Ovary (tissue), 10 donors: ENCODE measurements at places on chromosomes 11 and 22.

GRCh38 chr11:35515224-35515623, 10.2 kb downstream of the PAMR1 start:
- no peak overlapping the region for H3K27ac ChIP-seq
- H3K36me3 ChIP-seq = no peaks in the 10 kb centered on the region
- no peak for DNase-seq
- H3K4me1 ChIP-seq = no peaks in the 10 kb centered on the region
- no peak overlapping the region for H3K4me3 ChIP-seq

GRCh38 chr11:9057888-9058287, 33.5 kb downstream of the SCUBE2 start:
- no peaks in the 10 kb centered on the region for H3K36me3 ChIP-seq
- H3K4me3 ChIP-seq = no peak overlapping the region
- no peak overlapping the region for H3K27ac ChIP-seq
- H3K27me3 ChIP-seq = no peaks in the 10 kb centered on the region

DNA sequence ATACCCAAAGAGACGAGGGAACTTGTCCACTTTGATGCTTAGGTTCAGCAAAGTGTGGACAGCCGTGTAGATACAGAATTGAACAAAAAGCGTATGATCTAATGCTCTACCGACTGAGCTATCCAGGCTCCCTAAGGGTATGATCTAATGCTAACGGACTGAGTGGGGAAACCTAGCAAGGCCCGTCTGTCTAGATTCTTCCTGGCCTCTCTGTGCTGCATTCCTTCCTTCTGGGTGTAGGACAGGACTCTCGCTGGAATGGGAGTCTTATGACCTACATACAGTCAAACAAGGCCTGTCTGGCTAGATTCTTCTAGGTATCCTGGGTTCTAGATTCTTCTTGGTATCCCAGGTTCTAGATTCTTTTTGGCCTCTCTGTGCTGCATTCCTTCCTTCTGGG, 8.4 kb upstream of the SLC15A3 start:
- DNase-seq = no peak
- H3K4me3 ChIP-seq = no peak overlapping the region
- H3K27me3 ChIP-seq = no peaks in the 10 kb centered on the region
- no peaks in the 10 kb centered on the region for H3K36me3 ChIP-seq
- H3K4me1 ChIP-seq = no peaks in the 10 kb centered on the region

- no peaks in the 10 kb centered on the region for H3K27me3 ChIP-seq
- H3K36me3 ChIP-seq = no peaks in the 10 kb centered on the region
- DNase-seq = no peak
- H3K4me1 ChIP-seq = no peaks in the 10 kb centered on the region
- no peak overlapping the region for H3K4me3 ChIP-seq
Measured at GRCh38 chr11:88521399-88521798, 183.9 kb upstream of the CTSC start.

- H3K27me3 ChIP-seq = no peaks in the 10 kb centered on the region
- no peaks in the 10 kb centered on the region for H3K4me1 ChIP-seq
- H3K27ac ChIP-seq = no peak overlapping the region
- no peaks in the 10 kb centered on the region for H3K36me3 ChIP-seq
- no peak overlapping the region for H3K4me3 ChIP-seq
- no peak for DNase-seq
Measured at GRCh38 chr11:73386016-73386415, 9.8 kb downstream of the RELT start.

- H3K27ac ChIP-seq = no peak overlapping the region
- DNase-seq = no peak
- H3K4me1 ChIP-seq = peaks cover 8% of the 10 kb centered on the region
- no peaks in the 10 kb centered on the region for H3K36me3 ChIP-seq
Measured at GRCh38 chr11:115611343-115611742, 107.1 kb upstream of the CADM1 start.

DNA sequence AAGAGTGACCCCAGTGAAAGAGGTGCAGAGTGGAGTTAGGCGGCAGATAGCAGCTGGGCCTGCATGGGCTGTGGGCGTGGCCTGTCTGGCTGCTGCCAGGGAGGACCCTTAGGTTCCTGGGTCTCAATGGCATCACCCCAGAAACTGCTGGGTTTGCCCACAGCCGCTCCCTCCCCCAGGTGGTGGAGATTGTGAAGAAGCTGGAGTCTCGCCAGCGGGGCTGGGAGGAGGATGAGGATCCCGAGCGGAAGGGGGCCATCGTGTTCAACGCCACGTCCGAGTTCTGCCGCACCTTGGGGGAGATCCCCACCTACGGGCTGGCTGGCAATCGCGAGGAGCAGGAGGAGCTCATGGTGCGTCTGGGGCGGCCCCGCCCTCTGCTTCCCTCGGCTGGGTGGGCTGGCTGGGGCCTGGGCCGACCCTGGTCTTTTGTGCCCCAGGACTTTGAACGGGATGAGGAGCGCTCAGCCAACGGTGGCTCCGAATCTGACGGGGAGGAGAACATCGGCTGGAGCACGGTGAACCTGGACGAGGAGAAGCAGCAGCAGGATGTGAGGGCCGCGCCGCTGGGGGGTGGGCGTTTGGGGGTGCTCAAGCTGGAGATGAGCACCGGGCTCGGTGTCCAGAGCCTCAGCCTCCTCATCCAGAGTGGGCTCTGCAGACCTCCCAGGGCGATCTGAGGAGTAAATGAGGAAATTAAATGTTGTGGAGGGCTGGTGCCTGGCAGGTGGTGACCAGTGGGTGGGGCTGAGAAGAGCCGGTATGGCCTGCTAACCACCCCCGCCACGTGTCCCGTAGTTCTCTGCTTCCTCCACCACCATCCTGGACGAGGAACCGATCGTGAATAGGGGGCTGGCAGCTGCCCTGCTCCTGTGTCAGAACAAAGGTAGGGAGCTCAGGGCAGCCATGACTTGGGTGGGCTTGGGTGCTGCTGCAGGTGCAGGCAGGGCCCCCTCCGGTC, 15.0 kb downstream of the SART1 start:
- H3K27ac ChIP-seq = no peak overlapping the region
- no peak overlapping the region for H3K4me3 ChIP-seq
- DNase-seq = no peak
- H3K27me3 ChIP-seq = no peaks in the 10 kb centered on the region
- H3K4me1 ChIP-seq = no peaks in the 10 kb centered on the region

GRCh38 chr22:23036684-23037428, 33.5 kb upstream of the GNAZ start:
- no peak for DNase-seq
- no peaks in the 10 kb centered on the region for H3K27me3 ChIP-seq
- H3K27ac ChIP-seq = no peak overlapping the region
- H3K36me3 ChIP-seq = no peaks in the 10 kb centered on the region
- no peak overlapping the region for H3K4me3 ChIP-seq

DNA sequence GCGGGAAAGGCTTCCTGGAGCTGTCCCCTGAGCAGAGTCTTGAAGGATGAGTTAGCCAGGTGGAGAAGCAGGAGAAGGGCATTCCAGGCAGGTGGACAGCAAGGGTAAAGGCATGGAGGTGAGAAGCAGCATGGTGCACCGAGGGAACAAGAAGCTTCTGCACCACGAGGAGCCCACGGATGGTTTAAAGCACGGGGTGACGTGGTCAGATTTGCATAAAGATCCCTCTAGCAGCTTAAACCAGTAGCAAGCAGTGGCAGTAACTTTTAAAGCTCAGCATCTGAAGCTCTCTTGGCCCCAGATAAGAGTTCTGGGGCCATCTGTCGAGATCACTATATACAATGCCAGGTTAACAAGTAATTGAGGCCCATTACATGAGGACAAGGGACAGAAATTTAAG, 36.8 kb downstream of the SERPINH1 start:
- H3K36me3 ChIP-seq = no peaks in the 10 kb centered on the region
- no peak overlapping the region for H3K27ac ChIP-seq
- H3K4me3 ChIP-seq = no peak overlapping the region
- no peaks in the 10 kb centered on the region for H3K4me1 ChIP-seq

GRCh38 chr11:15828215-15828853, 528.0 kb downstream of the SOX6 start:
- no peak overlapping the region for H3K4me3 ChIP-seq
- DNase-seq = no peak
- no peaks in the 10 kb centered on the region for H3K27me3 ChIP-seq

DNA sequence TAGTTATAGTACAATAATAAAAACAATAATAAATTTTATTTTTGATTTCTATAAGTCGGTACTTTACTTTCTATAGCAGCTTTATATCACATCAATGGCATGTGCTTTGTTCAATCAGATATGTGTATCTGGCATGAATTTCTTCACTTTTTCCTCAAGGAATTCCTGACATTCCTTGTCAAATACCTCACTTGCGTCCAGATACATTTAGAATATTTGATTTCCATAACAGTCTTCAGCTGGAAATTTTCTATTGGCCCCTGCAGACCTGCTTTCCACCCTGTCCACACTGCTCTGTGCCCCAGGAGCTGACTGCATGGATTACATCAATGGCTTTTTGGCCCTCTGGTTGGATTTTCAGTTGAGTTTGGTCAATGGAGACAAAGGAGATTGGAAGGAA, 93.2 kb downstream of the FAR1 start:
- H3K4me1 ChIP-seq = no peaks in the 10 kb centered on the region
- H3K36me3 ChIP-seq = no peaks in the 10 kb centered on the region
- no peaks in the 10 kb centered on the region for H3K27me3 ChIP-seq
- DNase-seq = no peak

- no peak for DNase-seq
- peaks cover 12% of the 10 kb centered on the region for H3K4me1 ChIP-seq
- no peak overlapping the region for H3K27ac ChIP-seq
- H3K27me3 ChIP-seq = no peaks in the 10 kb centered on the region
Measured at GRCh38 chr11:78796956-78797355, 222.3 kb upstream of the NARS2 start.
